ENCODE measurements at places on chromosomes 3 and 15. TPM values are rescaled to one million over a fixed set of nuclear protein-coding genes. Genes with fewer than 3 reads are reported as not detected.

The ARHGEF26 gene
- total RNA-seq: 2.0 TPM

The CCDC54 gene
- total RNA-seq: not detected

The SPATA12 gene
- total RNA-seq: not detected

The ACKR2 gene
- total RNA-seq: not detected

The SUCLG2 gene
- total RNA-seq: 48.3 TPM

The GRK7 gene
- total RNA-seq: not detected

The RLBP1 gene
- total RNA-seq: not detected

The GOLGA8S gene
- not detected for total RNA-seq

The TNIK gene
- total RNA-seq: 0.61 TPM

The TMEM207 gene
- not detected for total RNA-seq

The CSPG5 gene
- 0.08 TPM for total RNA-seq

The TLR9 gene
- not detected for total RNA-seq

The ZNF385D gene
- total RNA-seq: not detected

The MEF2A gene
- total RNA-seq: 19.4 TPM

The MKRN3 gene
- 0.80 TPM for total RNA-seq

The ANKRD63 gene
- total RNA-seq: not detected

The SKIL gene
- 21.9 TPM for total RNA-seq

The PROK2 gene
- not detected for total RNA-seq

The CRYGS gene
- total RNA-seq: 0.84 TPM

The FBXW12 gene
- not detected for total RNA-seq

The MESP1 gene
- total RNA-seq: 0.78 TPM

The STRA6 gene
- not detected for total RNA-seq

The CILP gene
- not detected for total RNA-seq

The SI gene
- not detected for total RNA-seq

The CLDN18 gene
- not detected for total RNA-seq

The CCRL2 gene
- total RNA-seq: not detected

The GLT8D1 gene
- total RNA-seq: 58.9 TPM

The OSTN gene
- total RNA-seq: not detected

All from hair follicular keratinocyte (primary cell).